ENCODE measurements at places on chromosomes 7 and 10. TPM values are rescaled to one million over a fixed set of nuclear protein-coding genes. Genes with fewer than 3 reads are reported as not detected.

Gene DUS4L
- total RNA-seq = 11.9 TPM

Gene USP6NL
- total RNA-seq = 14.2 TPM

Gene ARHGAP22
- 31.0 TPM for total RNA-seq

Gene TMEM229A
- not detected for total RNA-seq

Gene FRAT2
- total RNA-seq = 4.8 TPM

Gene ZPBP
- total RNA-seq = not detected

Gene HTRA1
- total RNA-seq = 182 TPM

Gene GRM3
- total RNA-seq = not detected

Gene NODAL
- total RNA-seq = not detected

Gene COX15
- 24.6 TPM for total RNA-seq

Gene GIMAP5
- total RNA-seq = not detected

Gene CRTAC1
- not detected for total RNA-seq

Gene ST8SIA6
- total RNA-seq = not detected

Gene GAD2
- total RNA-seq = not detected

Gene CHAT
- total RNA-seq = not detected

Gene ABCB4
- 0.60 TPM for total RNA-seq

Gene ATP6V1F
- 234 TPM for total RNA-seq

Gene TRIL
- total RNA-seq = 7.1 TPM

GRCh38 chr7:154383045-154383444 lies 330.8 kb downstream of the DPP6 start:
- DNase-seq = no peak

DNA sequence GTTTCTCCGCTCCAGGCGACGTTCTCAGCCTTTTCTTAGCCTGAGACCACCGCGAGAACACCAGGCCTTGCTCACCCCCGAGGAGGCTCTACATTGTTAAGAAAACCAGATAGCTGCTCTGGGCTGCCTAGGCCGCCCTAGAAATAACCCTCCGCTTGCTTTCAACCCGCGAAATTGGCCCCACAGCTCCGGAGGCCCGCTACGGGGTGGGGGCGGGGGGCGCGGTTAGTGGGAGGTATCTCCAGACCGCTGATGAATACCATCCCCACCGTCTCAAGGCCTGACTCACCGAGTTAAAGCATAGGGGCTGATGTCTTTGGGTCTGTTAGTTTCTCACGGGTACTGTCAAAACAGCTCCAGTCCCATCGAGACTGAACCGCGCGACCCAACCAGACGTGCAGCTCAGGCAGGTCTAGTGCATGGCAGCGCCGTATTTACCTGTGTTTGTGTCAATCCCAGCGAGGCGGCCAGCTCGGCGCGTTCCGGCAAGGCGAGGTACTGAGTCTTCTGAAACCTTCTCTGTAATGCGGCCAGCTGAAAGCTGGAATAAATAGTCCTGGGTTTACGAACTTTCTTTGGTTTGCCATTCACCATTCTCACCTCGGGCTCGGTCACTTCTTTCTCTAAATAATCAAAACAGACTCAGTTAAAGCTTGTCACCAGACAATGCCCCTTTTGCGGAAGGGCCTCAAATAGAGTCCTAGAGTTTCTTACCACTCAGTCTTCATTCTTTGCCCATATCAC lies 2.7 kb downstream of the DLX5 start:
- DNase-seq = no peak

DNA sequence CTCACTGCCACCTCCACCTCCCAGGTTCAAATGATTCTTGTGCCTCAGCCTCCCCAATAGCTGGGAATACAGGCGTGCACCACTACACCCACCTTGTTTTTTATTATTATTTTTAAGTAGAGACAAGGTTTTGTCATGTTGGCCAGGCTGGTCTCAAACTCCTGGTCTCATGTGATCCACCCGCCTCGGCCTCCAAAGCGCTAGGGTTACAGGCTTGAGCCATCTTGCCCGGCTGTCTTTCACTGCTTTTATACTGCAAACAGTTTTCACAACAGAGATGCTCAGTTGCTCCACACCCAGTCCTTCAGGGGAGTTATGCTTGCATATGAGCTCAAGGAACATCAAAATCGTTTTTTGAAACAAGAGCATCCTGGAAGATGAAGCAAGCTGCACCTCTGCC lies 1.3 kb upstream of the PRR15 start:
- DNase-seq = no peak

- peak; percentile 7 for DNase-seq
These were observed 137.0 kb downstream of the CCDC7 start for GRCh38 chr10:32582946-32583345.

- peak; percentile 52 for DNase-seq
These were observed 62.7 kb downstream of the MAD1L1 start for GRCh38 chr7:2169923-2170575.

GRCh38 chr7:37757563-37757962 lies 74.0 kb downstream of the GPR141 start:
- no peak for DNase-seq

- peak; percentile 66 for DNase-seq
These were observed 48.3 kb upstream of the PAX2 start for GRCh38 chr10:100697070-100697469.

GRCh38 chr7:70189776-70190175 lies 591.5 kb downstream of the AUTS2 start:
- DNase-seq = no peak

GRCh38 chr10:77011874-77012811 lies 625.5 kb downstream of the KCNMA1 start:
- DNase-seq = no peak

DNA sequence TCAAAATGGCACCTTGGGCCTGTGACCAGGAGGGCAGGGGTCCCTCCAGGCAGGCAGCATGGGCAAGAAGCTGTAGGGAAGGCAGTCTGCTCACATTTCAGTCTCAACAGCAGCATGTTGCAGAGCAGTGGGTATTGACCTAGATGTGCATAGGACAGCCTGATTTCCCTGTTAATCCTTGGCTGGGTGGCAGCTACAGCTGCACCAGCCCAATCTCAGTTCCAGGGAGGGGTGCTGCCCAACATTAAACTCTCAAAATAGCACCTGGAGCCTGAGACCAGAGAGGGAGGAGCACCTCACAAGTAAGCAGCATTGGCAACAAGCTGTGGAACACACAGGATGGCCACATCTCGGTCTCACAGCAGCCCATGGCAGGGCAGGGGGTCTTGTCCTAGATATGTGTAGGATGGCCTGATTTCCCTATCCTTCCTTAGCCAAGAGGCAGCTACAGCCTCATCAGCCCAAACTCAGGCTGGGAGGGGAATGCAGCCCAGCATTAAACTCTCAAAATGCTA lies 10.3 kb downstream of the TMEM140 start:
- DNase-seq = no peak

DNA sequence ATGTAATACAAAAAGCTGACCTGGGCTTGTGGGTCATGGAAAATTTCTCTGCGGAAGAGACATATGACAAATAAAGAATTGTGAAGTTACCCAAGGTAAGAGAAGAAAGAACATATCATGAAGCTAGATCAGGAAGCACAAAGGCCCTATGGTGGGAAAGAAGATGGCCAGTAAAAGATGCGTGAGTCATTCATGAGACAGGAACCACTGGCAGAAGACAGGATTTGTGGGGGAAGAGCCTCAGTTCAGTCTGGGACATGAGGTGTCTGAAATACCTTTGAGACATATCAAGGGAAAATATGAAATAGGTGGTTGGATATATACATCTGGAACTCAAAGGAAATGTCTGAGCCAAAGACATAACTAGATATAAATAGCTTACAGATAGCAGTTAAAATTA lies 27.7 kb upstream of the AMPH start:
- no peak for DNase-seq

DNA sequence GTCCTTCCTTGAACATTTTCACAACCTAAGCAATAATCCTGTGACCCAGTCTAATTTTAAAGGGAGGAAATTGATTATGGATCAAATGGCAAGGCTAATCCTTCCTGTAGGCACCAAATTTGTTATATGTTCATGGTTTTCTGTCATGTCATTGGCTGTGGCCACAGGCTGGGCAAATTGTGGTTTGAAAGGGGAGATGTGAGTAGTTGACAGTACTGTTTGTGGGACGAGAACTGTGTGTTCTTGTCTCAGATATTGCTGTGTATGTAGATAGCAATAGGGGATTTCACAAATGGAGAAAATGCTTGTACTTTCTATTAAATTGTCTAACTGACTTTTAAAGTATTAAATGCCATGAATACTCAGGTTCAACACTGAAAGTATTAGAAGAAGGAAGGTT lies 8.1 kb upstream of the PRKG1 start:
- DNase-seq = no peak

GRCh38 chr7:11319491-11320274 lies 346.0 kb downstream of the PHF14 start:
- peak; percentile 9 for DNase-seq

DNA sequence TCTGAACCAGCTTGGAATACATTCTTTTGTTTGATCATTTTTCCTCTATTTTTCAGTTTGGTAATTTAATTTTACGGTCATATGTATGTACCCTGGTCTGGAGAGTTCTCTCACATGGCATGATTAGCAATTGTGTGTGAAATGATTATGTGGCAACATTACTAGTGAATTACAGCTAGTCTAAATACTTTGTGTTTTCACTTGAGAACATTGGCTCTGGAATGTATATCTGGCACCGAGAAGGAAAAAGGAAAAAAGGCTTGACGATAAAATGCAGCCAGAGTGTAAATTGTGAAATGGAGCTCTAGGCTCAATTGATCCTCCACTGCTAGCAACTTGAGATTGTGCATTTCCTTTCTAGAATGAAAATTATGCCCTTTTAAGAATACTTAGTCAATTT lies 397.2 kb downstream of the EXOC4 start:
- DNase-seq = no peak

DNA sequence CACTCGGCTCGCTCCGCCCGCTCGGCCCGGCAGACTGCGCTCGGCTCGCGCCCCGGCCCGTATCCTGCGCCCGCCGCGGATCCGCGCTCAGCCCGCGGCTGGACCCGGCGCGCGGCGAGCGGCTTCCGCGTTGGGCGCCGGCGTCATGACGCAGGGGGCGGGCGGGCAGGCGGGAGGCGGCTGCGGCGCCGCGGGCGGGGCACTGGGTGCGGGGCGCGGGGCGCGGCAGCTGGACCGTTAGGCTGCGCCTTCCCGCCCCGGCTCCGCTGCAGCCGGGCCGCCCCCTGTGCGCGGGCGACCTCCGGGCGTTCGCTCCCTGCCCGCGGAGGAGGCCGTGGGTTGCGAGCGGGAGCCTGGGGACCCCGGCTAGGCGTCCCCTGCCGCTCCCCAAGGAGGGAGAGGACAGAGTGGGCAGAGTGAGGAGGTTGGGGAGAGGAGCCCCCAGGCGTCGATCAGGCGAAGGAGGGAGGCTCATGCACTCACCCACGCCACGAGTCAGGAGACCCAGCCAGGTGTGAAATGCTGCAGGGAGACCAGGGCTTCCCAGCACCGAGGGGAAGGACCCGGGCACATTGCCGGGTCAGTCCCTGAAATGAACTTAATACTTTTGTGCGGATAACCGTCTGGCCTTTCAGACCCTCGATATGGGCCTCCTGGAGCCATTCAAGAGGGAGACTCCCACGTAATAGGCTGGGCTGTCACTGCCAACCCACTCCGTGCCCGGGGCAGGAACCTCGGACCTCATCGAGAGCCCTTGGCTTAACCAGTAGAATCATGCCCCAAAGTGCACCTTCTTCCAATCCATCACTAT lies at the start of gene PIP4K2A:
PIP4K2A (minus strand) TSS at position 100 of the 811 bp plus-strand sequence. CDS start 252 bp downstream, outside the sequence.
- DNase-seq = peak; percentile 83

GRCh38 chr7:73811760-73812168 lies 19.0 kb upstream of the CLDN4 start:
- peak; percentile 58 for DNase-seq

GRCh38 chr7:79453558-79454360 lies at the start of gene MAGI2:
TSS of gene MAGI2 (minus strand) at chr7:79453667. CDS start at chr7:79453320, 347 bp downstream.
- DNase-seq = peak; percentile 67

DNA sequence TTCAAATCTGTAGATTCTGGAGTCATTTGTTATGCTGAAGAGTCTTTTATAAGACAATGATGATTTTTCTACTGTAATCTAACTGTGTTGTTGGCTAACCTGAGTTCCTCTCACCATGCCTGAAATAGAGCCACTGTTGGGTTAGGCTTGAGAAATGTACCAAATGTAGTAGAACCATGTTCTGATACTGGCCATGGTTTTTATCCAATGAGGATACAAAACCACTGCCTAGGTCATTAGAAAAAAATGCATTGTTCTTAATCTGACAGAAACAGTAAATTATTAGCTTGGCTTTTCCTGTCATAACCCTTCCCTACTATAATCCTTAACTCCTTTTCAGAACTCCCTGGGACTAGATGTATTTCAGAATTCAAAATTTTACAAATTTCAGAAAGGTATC lies 86.6 kb downstream of the RAPGEF5 start:
- DNase-seq = no peak

DNA sequence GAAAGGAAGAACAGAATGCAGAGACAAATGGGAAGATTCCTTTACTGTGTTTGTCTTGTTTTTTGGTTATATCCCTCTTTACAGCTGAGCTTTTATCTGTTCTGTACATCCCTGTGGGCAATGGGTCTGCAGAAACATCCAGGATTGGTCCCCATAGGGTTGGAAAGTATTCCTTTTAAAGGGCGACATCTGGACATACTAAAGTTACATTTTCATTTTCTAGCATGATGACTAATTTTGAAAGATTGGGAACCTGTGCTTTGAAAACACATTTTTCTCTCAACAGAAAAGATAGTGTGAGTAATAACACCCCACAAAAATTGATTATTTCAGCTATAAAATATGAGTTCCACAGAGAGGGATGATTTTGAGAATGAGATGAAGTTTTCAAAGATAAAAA lies 435.8 kb downstream of the GPAM start:
- no peak for DNase-seq

- no peak for DNase-seq
These were observed 9.5 kb downstream of the MARVELD1 start for GRCh38 chr10:97723001-97723400.

GRCh38 chr7:17487343-17487742 lies 188.9 kb downstream of the AHR start:
- DNase-seq = no peak

GRCh38 chr10:48990226-48990625 lies 50.6 kb upstream of the LRRC18 start:
- DNase-seq = no peak

- DNase-seq = no peak
These were observed 517.0 kb upstream of the TEX47 start for GRCh38 chr7:89312551-89312950.

GRCh38 chr10:17784688-17785087 lies 24.5 kb upstream of the MRC1 start:
- DNase-seq = peak; percentile 69

GRCh38 chr10:80253266-80253962 lies 36.0 kb downstream of the MAT1A start:
- no peak for DNase-seq

GRCh38 chr7:108136191-108136688 lies 6.1 kb upstream of the LAMB4 start:
- no peak for DNase-seq

DNA sequence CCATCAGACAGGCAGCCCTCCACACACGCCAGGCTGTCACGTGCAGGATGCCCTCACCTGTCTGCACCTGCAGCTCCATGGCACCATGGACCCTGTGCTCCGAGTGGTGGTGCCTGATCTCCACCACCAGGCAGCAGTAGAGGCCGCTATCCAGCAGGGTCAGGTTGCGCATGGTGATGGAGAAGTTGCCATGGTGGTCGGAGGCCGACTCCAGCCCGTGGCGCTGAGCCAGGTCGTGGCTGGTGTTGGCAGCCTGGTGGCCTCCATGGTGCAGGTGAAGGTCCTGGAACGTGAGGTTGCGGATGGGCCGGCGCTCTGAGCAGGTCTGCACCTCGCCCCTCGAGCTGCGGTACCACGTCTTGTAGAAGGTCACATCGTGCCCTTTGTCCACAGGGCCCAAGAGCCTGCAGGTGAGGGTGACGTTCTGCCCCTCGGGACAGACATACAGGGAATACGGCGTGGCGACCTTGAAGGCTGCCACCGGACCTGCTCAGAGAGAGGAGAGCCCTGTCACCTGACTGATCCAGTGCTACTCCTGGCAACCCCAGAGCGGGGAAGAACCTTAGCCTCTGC lies 11.7 kb downstream of the VSIR start:
- no peak for DNase-seq

GRCh38 chr10:22246680-22247391 lies 29.0 kb upstream of the EBLN1 start:
- peak; percentile 83 for DNase-seq

Measured in RPMI7951 (cell line).